Naive thymus-derived CD4-positive, alpha-beta T cell (primary cell): ENCODE measurements at places on chromosomes 6 and 20.

GRCh38 chr20:53490620-53491019 is 103.0 kb downstream of the ZNF217 start:
- DNase-seq = no peak

GRCh38 chr20:54622333-54623295 is 147.2 kb downstream of the DOK5 start:
- no peak for DNase-seq

DNA sequence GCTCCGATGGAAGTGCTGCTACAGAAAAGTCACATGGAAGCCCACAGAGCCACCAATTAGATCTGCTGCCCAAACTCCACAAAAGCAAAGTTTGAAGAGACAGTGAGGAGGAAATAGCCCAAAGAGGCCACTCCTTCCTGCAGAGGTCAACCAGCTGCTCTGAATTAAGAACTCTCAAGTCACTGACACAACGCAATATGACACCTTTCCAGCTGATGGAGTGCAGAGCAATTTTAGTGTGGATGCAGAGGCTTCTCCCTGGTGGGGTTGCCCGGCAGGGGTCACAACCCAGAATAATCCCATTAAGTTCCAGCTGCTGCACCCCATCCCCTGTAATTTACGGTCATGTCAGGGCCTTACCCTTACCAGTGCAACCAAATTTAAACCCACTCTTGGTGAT is 361.9 kb upstream of the JARID2 start:
- no peak for DNase-seq

DNA sequence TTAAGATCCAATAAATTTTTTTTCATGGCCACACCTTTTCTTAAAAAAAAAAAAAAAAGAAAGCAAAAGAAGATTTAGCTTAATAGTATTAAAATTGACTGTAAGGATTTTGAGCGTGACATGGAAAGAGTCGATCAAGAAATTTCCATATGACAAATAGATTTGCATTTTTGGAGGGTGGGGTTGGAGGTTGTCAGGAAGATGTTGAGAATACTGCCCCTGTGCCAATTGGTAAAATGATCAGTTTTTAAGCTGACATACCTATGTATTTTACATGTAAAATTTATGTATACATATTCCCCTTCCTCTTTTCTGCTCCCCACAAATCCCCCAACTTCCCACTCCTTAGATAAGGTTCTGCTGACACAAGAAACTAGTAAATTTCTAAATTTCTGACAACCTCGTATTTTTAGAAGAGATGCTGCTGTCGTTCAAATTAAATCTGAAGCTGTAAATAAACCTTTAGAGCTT is 520.9 kb downstream of the CD83 start:
- no peak for DNase-seq

DNA sequence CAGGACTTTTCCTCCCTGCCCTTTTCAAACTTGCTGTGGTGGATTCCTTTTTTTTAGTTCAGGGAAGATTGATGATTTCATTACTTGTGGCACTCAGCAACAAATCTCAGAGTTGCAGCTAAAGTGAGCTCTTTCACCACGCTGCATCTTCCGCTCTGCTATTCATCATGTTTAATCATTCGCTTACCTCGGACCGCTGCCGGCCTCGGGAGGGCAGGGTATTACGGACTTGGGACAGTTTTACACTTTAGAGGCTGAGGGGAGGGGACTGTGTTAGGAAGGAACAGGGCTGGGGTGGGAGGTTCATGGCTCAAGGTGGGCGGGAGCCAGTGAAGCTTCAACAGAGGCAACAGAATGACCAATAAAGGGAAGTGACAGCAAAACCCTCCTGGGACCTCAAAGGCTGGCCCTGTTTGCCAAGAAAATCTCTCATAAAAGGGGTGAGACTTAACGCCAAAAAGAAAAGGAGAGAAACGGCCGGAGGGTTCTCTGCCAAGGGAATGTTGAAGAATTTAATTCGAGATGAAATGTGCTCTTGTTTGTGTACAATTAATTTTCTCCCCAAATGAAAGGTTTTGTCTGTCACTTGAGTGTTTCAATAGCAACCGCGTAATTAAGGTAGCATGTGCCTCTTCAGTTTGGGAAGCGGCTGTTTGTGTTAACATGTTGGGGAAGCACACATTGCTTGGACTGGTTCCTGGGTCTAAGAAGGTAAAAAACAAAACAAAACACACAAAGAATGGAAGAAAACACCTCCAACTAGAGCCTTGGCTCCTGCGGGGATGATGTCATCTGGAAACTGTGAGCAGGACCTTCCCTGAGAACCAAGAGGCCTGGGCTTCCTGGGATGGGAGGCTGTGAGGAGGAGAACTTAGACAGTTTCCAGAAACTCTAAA is 72.5 kb upstream of the SULF2 start:
- DNase-seq = no peak

GRCh38 chr6:112557961-112558360 is 210.8 kb downstream of the RFPL4B start:
- DNase-seq = no peak

GRCh38 chr6:116468293-116468692 is 7.1 kb downstream of the CALHM6 start:
- no peak for DNase-seq

DNA sequence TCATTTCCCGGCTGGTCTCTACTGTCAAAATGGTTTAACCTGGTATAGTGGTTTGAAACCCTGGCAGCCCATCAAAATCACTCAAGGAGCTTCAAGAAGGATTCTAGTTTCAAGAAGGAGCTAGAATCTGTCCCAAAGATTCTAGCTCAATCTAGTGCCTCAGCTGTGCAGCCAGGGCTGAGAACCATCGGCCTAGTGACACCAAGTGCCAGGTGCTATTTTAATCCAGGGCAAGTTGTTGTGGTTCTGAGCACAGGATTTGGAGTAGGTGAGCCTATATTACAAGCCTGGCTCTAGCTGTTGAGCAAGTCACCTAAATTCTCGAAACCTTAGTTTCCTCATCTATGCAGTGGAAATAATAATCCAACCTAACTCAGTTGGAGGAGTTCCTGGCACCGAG is 3.7 kb downstream of the MOCS1 start:
- DNase-seq = no peak

DNA sequence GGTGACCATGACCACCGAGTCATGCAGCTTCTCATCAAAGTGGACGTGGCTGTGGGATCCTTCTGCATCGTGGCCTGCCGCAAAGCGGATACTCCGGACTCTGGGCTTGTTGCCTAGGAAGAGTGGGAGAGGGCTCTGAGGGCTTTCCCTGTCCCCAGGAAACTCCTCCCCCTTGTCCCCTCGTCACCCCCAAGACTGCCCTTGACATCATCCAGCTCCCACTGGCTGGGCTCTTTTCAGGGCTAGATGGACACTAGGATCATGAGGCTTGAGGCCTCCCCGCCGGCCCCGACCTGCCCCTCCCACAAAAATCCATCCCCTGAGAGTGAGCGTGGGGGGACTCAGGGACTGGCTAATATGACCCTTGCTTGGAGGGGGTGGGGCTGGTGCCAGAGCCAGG is 9.0 kb downstream of the ADISSP start:
- DNase-seq = no peak

DNA sequence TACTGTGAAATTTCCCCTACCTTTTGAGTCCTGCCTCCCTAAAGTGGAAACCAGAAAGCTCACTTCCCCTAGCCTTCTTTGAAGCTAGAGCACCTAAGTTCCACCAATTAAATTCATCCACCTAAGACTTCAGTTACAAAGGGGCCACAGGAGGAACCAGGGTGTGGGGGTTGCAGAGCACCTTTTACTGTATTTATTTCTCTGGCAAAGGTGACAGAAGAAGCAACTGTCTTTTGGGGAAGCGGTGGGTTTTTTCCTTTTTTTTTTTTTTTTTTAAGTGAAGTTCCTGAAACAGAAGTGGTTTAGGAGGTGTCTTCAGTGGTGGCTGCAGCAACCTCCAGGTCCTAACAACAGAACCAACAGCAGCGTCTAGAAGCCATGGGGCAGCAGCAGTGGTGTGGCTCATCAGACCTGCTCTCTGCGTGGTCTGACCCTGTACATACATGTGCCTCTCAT is 13.1 kb downstream of the PSMB9 start:
- no peak for DNase-seq

DNA sequence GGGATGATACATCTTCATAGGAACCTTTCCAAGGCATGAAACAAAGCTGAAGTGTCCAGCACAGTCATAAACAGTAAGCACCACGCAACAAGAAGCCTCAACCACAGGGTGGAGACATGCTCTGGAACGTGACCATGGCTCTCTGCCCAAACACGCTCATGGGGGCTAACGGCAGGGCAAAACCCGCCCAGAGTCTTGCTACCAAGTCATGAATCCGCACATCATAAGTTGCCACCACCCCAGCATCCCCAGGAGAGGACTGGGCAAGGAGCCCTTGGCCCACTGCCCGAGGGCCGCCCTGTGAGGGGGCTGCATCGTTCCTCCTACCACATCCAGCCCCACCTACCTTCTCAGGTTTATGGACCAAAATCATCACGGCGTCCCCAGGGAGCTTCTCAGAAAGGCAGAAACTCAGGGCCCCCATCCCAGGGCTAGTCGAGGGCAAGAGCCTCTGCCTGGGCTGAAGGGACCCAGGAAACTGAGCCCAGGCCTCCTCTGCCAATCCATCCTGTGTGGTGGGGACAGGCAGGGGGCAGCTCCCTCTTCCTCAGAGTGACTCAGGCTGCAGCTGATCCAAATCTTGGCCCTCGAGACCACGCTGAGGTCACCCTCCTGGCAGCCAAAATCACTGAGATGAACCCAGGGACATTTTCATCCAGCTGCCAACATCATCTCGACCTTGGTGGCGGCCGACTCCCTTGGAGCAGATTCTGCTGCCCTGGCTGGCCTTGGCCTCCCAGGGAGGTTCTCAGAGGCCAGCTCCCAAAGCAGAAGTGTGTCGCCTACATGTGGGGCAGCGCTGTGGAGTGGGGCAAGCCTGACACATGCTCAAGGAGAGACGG is 42.6 kb downstream of the BMP7 start:
- no peak for DNase-seq

- no peak for DNase-seq
Measured at GRCh38 chr6:148998704-148999103, 251.9 kb downstream of the UST start.

- no peak for DNase-seq
Measured at GRCh38 chr6:45707176-45707575, 308.5 kb downstream of the CLIC5 start.

- DNase-seq = no peak
Measured at GRCh38 chr6:42507901-42508300, 55.9 kb upstream of the UBR2 start.

- DNase-seq = no peak
Measured at GRCh38 chr6:125300992-125301434, 754 bp downstream of the HDDC2 start.

GRCh38 chr6:132198896-132199295 is 202.4 kb downstream of the MOXD1 start:
- DNase-seq = no peak

GRCh38 chr20:24043294-24043693 is 54.7 kb upstream of the GGTLC1 start:
- no peak for DNase-seq

DNA sequence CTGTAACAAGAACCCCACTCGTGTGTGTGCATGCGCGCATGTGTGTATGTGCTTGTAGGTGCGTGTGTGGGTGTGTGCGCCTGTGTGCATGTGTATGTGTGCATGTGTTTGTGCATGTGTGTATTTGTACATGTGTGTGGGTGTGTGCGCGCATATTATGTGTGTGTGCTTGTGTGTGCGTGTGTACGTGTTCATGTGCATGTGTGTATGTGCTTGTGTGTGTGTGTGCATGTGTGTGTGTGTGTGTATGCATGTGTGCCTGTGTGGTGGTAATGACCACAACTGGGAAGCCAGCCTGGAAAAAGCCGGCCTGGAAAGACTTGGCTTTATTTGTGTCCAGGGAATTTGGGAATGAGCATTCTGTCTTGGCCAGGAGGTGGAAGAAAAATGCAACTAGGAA is 157.5 kb downstream of the PAX1 start:
- no peak for DNase-seq

GRCh38 chr6:142947714-142948480 is 2.9 kb upstream of the HIVEP2 start:
- no peak for DNase-seq

DNA sequence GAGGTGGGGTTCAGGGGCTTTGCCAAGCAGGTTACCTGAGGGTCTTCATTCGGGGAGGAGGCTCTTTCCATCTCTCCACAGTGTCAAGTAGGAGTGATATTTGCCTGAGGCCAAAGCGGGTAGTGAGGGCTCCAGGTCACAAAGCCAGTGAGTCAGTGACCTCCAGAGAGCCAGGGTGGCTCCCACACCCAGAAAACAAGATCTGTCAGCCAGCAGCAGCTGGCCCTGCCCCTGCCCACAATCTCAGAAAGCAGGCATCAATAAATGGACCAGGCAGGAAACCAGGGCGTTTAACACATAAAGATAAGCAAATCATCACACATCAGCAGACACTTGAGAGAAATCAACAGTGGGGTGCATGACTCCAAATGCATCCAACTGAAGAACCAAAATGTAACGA is 250.8 kb downstream of the CDH26 start:
- DNase-seq = no peak

GRCh38 chr6:165308926-165309731 is at the start of gene C6orf118:
C6orf118 (minus strand) TSS chr6:165309605; CDS start chr6:165309586, 19 bp downstream.
- no peak for DNase-seq

- no peak for DNase-seq
Measured at GRCh38 chr6:158244373-158244772, 67.9 kb upstream of the TULP4 start.

DNA sequence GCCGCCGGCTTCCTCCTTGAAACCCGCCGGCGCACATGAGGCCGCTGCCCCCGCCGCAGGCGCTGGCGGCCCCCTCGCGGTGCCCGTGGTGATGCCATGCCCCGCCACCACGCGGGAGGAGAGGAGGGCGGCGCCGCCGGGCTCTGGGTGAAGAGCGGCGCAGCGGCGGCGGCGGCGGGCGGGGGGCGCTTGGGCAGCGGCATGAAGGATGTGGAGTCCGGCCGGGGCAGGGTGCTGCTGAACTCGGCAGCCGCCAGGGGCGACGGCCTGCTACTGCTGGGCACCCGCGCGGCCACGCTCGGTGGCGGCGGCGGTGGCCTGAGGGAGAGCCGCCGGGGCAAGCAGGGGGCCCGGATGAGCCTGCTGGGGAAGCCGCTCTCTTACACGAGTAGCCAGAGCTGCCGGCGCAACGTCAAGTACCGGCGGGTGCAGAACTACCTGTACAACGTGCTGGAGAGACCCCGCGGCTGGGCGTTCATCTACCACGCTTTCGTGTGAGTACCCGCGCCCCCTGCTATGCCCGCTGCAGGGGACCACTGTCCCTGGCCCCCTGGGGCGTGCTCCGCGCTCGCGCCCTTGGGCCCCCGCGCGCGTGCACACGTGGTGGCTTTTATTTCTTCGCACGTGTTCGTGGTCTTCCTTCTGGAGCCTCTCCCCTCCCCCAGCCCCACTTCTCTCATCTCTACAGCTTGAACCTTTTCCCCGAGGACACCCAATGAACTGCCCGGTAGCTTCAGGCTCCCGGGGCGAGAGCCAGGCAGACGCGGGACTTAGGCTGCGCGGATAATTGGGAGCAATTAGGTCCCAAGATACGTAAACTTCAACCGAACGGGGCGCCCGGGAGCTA is 453 bp downstream of the KCNQ5 start:
- DNase-seq = peak; percentile 72

DNA sequence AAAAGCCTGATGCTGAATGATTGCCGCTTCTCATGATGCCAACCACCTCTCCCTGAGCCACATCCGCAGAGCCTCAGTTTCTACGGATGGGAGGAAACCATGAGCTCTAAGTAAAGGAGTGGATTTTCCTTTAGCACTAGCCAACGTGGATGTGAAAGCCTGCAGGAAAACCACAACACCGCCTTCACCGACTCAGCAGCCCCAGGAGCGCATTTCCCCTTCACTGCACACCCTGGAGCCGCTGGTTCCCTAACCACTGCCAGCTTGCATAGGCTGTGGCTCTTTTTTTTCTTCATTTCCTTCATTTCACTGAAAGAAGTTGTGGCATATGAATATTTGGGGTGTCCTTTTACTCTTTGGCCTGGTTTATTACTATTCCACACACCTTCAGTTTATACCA is 50.5 kb upstream of the SSTR4 start:
- DNase-seq = no peak
